T-helper 1 cell treated with Interleukin-12 subunit alpha and Interleukin-12 subunit beta and Interleukin-4 antibody, amounts not matched to agents 30 ng/mL and 1 ng/mL, for 36 hours (primary cell): ENCODE measurements at places on chromosomes 2 and 18. TPM values are rescaled to one million over a fixed set of nuclear protein-coding genes. Genes with fewer than 3 reads are reported as not detected.

The SCN2A gene
- not detected in 2 replicates for total RNA-seq

The CSRNP3 gene
- total RNA-seq: not detected in 2 replicates

The LIMS2 gene
- total RNA-seq: 12.4 and 13.9 TPM in 2 replicates

The MBD1 gene
- 100 and 111 TPM in 2 replicates for total RNA-seq

The CDH20 gene
- not detected in 2 replicates for total RNA-seq

The IL1F10 gene
- not detected in 2 replicates for total RNA-seq

The DIPK1C gene
- not detected in 2 replicates for total RNA-seq

The FOXD4L1 gene
- total RNA-seq: 0.10 and 0.24 TPM in 2 replicates

The DLX1 gene
- not detected in 2 replicates for total RNA-seq

The NETO1 gene
- not detected in 2 replicates for total RNA-seq

The NPHP1 gene
- total RNA-seq: 0.12 and 0.15 TPM in 2 replicates

The DCDC2C gene
- total RNA-seq: not detected in 2 replicates

The ZNF804A gene
- not detected in 2 replicates for total RNA-seq
